RWPE2 (cell line): ENCODE measurements at places on chromosomes 11 and 22.

- peak; percentile 51 for DNase-seq
Observed at GRCh38 chr22:40407831-40408717, 37.7 kb downstream of the SGSM3 start.

- no peak for DNase-seq
Observed at GRCh38 chr11:3205261-3206155, 13.1 kb downstream of the MRGPRG start.

GRCh38 chr11:45667929-45668680, 2.7 kb upstream of the CHST1 start:
- DNase-seq: no peak

- no peak for DNase-seq
Observed at GRCh38 chr22:36326178-36327161, 61.3 kb downstream of the MYH9 start.

DNA sequence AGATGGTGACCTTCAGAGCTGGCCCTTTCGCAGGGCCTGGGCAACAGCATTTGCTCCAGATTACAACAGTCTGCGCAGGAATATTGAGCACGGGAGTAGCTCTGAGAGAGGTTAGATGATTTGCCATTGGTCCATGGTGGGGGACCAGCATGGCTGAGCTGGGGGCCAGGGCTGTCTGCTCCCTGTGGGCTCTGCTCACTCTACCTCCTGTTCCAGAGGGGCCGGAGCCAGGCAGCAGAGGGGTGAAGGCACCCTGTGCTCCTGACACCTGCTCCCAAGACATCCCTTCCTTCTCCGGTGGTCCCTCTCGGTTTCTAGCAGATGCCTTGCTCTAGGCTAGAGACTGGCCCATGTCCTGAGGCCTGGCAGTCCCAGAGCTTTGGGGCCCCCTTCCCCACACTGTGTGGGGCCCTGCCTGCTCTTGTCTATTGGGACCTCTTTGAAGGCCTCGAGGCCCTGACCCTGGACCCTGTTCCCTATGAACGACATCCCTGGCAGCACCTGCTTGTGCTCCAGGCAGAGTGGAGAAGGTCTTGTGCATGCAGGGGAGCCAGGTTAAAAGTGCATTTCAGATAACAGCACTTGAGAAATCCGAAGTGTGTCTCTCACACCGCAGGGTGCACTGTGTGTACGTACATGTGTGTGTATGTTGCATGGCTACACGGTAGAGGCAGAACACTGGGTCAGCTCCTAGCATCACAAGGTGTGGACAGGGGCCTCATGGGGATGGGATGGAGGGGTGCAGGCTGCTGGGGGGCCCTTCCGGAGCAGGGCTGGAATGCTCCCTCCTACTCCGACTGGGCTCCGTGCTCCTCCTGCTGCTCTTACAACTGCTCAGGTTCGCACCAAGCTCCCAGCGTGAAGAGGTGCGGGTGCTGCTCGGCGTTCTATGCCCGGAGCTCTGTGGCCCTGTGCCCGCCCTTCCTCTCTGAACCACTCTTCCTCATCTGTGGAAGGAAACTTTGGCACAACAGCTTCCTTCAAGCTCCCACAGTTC, 123.3 kb upstream of the B3GAT1 start:
- peak; percentile 30 for DNase-seq

DNA sequence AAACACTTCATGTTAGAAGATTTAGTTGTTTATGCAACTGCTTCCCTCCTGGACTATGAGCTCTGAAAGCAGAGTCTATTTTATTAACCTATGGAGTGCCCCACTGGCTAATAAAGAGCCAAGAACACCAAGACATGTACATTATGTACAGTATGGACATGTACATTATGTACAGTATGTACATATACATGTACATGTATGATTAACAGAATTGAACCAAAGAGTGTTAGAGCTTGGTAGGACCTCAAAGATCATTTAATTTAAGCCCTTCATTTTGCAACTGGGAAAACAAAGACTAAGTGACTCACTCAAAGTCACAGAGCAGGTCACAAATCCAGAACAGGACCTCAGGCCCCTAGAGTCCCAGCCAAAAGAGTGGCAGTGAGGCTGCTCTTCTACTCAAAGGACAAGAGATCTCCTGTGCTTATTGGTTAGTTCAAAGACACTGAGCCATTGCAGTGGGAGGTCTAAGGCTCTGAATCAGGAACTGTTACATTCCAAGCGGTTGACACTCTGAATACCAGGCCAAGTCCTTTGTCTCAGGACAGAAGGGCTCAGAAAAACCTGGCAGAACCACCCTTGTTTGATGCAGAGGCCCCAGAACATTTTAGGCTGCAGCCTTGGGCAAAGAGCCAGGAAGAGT, 103.8 kb downstream of the FAM168A start:
- DNase-seq: no peak

- no peak for DNase-seq
Observed at GRCh38 chr11:119509969-119510401, 87.0 kb upstream of the THY1 start.

DNA sequence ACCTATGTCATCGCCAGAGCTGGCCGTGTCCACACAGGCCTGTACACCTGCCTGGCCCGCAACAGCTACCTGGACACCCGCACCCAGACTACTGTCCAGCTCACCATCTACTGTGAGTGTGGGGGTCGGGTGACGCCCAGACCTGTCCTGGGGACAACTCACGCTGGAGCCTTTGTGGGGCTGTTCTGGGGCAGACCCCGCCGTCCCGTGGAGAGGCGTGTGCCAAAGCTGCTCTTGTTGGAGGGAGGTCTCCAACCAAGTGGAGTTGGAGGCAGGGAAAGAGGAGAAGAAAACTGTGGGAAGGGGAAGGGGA, 4.3 kb downstream of the VSIG10L2 start:
- no peak for DNase-seq

- no peak for DNase-seq
Observed at GRCh38 chr11:44811841-44812448, 85.2 kb downstream of the TSPAN18 start.
